NCI-H2029 (cell line): ENCODE measurements at places on chromosomes 1 and 21.

- no peak for DNase-seq
Measured at GRCh38 chr1:209787551-209787950, 3.2 kb upstream of the C1orf74 start.

DNA sequence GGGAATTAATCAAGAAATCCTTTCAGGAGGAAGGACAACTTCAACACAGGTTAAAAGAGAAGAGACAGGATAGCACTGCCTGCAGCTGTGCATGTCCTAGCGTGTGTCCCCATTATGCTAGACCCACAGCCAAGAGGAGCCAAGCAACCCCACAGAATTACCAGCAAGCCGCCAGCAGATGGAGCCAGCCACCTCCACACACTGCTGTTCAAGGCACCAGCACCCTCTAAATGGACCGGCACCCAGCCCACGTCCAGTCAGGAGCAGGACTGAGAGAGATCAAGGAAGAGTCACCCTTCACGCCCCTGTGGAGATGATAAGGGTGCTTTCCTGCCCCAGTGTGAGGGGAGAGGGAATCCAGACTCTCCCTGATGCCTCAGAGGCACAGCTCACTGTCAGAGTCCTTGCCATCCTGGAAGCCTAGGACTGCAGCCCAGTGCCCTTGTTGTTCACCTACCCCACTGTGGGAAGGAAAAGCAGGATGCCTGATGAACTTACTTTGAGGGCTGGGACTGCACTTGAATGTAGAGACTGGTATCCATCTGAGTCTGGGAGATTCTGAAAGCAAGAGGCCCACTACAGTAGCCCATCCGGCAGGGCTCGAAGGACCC, 37.1 kb upstream of the CTTNBP2NL start:
- DNase-seq: peak; percentile 7

GRCh38 chr1:193019442-193020026, 39.6 kb downstream of the UCHL5 start:
- DNase-seq: no peak

DNA sequence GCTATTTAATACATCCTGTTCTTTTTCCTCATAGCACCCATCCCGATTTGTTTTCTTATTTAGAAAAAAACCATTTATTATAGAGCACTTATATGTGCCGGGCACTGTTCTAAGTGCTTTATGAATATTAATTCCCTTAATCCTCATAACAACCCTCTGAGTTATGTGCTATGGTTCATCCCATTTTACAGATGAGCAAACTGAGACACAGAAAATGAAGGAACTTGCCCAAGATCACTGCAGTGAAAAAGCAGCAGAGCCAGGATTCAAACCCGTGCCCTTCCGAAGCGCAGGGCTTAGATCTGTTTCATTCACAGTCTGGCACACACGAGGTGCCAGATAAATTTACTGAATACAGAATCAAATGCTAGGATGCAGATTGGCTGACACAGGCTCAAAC, 85.1 kb upstream of the ZC3H12A start:
- DNase-seq: no peak

GRCh38 chr1:67882196-67882958, 49.1 kb upstream of the GNG12 start:
- no peak for DNase-seq
